ENCODE measurements at places on chromosomes 3 and 15.
A peak's percentile ranks its signal among the peaks of the same experiment; 100 is the strongest.

DNA sequence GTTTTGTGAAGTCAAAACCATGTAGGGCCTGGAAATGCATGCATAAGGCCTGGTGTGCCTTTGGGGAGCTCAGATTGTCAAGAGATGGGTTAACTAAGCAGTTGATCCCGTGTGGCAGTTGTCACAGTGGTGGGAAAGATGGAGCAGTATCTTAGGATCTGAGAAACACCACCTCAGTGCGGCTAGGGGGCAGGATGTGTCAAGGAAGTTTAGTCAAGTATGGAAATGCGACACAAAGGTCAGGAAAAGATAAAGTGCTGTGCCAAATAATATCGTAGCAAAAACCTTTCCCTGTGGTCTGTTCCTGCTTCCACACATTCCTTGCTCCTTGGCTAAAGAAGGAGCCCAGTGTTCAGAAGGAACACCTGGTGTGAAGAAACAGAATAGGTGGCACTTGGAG lies 396.4 kb downstream of the EDEM1 start:
- no peak for DNase-seq

DNA sequence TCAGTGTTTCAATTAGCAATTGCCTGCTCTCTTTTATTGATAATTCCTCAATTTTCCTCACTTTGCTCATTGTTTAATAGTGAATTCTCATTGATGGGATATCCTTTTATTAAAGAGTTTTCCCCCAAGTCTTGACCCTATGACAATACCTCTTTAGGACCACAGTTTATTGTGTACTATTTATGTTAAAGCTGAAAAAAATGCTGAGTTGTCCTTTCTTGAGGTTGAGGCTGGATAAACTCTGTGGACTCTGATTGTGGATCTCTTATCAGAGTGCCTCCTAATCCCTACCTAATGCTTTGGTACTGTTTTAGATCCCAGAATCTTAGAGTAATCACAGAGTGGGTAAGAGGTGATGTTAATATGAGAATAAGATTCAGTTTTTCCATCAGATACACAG lies 416.3 kb upstream of the GBE1 start:
- no peak for DNase-seq

- no peak for DNase-seq
Observed at GRCh38 chr3:126704494-126705214, 614 bp downstream of the CHCHD6 start.

DNA sequence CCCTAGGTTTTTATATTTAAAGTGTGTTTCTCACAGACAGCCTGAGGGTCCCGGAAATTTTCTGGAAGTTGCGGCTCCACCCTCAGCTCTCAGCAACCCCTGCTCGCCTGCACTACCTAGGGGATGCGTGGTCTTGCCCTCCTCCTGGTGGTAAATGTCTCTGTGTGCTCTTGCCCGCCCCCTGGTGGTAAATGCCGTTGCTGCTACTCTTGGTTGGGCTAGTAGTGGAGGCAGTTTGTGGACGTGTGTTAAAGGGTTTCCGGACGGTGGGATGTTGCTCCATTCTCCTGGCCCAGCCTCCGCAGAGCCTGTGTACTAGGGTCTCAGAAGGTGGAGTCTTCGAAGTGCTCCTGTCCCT lies 27.4 kb downstream of the STOML1 start:
- DNase-seq = peak; percentile 86

DNA sequence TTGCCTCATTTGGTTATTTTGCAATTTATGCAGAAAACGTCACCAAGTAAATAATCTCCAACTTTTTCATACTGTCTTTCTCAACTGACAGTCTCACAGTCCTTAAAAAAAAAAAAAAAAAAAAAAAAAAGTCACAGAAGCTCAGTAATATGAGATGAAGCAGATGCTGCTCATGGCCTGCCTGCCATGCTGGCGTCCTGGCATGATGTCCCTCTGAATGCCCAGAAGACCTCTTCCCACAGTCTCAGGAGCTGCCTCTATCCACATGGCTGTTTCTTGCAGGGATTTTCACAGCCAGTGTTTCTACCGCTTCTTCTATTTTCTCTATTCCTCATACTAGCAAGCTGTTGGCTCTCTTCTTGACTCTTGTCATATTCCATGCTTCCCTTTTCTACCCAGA lies 87.7 kb downstream of the TGFBR2 start:
- no peak for DNase-seq

GRCh38 chr3:81197386-81197785 lies 564.1 kb downstream of the GBE1 start:
- no peak for DNase-seq

- DNase-seq = no peak
Observed at GRCh38 chr3:134708671-134709070, 57.8 kb upstream of the KY start.

GRCh38 chr3:70519913-70520659 lies 207.6 kb upstream of the MDFIC2 start:
- no peak for DNase-seq

All from activated T-helper 1 cell treated with anti-CD3 and anti-CD28 coated beads, Interleukin-2, amount 50 U/mL, for 16 hours (primary cell).